Left renal pelvis (tissue), 4 donors: ENCODE measurements at places on chromosomes 5 and 9. TPM values are rescaled to one million over a fixed set of nuclear protein-coding genes. Genes with fewer than 3 reads are reported as not detected.

Gene PCDHAC1
- polyA plus RNA-seq: 0.52 TPM

Gene KIF12
- polyA plus RNA-seq: 256 TPM

DNA sequence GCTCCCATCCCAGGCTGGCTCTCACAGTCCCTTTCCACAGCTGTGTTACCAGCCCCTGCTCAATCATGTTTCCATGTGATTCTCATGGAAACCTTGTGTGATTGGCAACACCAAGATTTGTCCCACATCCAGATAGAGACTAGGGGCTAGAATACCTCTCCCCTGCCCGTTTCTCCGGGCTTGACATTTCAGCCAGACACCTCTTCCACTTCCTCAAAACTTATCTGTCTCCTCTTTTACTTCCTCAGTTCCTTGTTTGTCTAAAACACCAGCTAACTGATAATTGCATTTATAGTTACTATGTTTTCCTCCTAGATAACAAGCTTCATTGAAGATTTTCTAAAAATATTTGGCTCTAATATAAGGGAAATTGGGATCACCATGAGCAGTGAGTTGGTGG is 16.6 kb upstream of the KCNMB1 start:
- DNase-seq: no peak

- DNase-seq: no peak
These were observed 39.5 kb downstream of the TRIP13 start for GRCh38 chr5:932151-932627.

- DNase-seq: no peak
These were observed 367.1 kb upstream of the RIOK2 start for GRCh38 chr5:97550164-97550563.

- no peak for DNase-seq
These were observed 32.3 kb upstream of the C9orf40 start for GRCh38 chr9:74985041-74985440.

GRCh38 chr9:114603248-114603647 is 7.8 kb upstream of the TMEM268 start:
- DNase-seq: no peak
